ENCODE measurements at places on chromosomes 5 and 9.

- no peak for DNase-seq
These were observed 338.8 kb downstream of the ARL15 start for GRCh38 chr5:53971551-53971950.

GRCh38 chr5:122749886-122750285, 25.0 kb upstream of the SNX2 start:
- DNase-seq = no peak

GRCh38 chr9:37528652-37529471, 43.1 kb downstream of the POLR1E start:
- DNase-seq = no peak

DNA sequence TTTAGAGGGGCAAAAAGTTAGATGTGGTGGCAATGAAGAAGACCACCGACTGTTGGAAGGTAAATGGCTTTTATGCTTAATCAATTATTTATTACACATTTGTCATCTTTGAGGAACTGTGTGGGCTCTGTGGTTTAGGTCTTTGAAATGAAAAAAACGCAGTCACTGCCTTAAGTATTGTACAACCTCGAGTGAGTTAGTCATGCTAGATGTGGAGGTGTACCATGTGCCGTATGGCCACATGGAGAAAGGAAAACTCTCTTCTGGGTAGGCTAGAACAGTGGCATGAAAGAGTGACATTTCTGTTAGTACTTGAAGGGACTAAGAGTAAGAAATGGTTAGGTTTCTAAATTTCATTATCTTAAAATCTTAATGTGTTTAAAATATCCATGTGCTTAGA, 166.1 kb downstream of the HACD4 start:
- no peak for DNase-seq

GRCh38 chr9:18018661-18019060, 439.8 kb downstream of the SH3GL2 start:
- DNase-seq = no peak

DNA sequence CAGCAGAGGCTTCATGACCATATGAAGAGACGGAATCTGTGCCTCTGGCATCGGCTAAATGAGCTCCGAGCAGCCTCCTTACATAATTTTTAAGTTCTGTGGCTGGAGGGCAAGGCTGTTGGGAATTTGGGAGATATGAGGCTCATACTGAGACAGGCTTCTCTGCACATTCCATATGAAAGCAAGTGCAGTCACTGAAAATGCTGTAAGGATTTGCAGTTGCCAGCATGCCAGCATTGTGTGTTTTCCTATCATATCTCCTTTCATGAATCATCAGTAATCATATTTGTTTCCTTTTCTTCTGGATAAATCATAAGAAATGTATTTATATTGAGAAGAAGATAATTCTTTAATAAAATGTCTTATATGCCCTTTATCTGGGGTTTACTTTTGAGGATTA, 775.4 kb downstream of the SEMA5A start:
- no peak for DNase-seq

DNA sequence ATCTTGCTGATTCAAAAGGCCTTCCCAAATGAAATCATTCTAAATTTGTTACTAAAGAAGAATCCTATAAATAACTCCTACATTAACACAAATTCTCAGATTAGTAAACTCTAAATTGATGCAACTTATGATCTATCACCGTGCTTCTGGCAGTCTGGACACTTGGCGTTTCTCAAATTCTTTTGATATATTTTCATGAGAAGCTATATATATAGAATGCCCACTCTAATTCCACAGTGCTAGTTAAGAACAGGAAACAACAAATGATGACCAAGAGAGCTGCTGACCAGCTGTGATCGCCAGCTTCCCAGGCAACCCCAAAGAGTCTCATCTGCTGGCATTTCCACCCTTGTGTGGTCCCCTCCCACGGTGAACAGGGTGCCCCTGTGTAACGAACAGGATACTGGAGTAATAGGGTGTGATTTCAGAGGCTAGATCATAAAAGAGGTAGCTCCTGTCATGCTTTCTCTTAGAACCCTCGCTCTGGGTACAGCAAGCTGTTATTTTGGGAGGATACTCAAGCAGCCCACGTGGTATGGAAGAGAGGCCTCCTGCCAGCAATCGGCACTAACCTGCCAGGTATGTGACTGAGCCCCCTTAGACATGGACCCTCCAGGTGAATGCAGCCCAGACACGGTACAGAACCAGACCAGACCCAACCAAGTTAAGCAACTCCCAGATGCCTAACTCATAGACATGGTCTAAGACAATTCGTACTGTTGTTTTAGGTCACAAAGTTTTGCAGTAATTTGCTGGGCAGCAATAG, 64.7 kb downstream of the CDC14B start:
- no peak for DNase-seq

GRCh38 chr5:121726991-121727390, 124.7 kb upstream of the FTMT start:
- DNase-seq = no peak

DNA sequence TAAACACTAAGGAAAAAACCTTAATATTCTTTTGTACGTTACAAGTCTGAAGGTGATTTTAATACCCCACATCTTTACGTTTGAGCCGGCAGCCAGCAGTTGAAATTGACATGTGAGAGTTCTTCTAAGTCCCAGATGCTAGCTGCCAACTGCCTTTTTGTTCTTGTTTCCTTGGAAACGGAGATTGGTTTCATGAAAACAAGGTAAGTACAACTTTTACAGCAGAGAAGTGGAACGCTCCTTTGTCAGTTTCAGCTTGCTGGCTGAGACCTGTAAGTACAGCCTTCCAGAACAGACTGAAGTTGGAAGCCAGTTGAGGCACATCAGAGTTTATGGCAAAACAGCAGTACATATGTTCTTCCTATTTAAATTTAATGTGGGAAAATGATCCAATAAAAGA, 1018.4 kb upstream of the ARRDC3 start:
- no peak for DNase-seq

DNA sequence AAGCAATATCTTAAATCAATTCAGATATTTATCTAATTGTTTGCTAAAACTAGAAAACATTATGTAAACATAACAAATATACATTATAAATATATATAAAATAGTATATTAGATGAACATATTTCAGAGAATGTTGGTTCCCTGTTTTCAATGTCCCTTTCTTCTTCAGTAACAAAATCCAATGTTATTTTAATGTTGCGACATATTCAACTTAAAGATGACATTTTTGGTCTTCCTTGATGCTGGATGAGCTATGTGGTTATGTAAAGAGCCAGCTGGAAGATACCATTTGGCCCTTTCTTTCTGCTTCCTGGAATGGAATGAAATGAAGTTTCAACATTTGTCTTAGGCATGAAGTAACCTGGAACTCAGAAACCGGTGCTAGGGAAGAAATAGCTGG, 668.1 kb upstream of the CDH6 start:
- no peak for DNase-seq

GRCh38 chr5:14206028-14206725, 63.0 kb downstream of the TRIO start:
- no peak for DNase-seq

DNA sequence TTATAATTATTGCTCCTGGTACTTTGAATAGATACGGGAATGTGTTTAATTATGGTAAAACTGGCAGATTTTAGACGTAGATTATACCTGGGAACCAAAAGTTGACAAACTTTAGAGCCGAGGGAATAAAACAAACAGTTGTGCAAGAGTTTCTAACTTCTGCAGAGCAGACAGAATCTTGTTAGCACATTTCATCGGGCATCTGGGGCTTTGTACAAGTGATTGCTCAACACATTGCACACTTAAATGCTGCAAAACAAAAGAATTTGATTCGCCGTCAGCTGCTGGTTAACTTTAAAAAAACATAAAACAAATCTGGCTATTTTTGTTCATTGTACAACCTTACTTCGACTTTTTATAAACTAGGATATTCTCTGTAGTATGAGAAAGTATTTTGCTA, 398.1 kb downstream of the MAN2A1 start:
- no peak for DNase-seq

- no peak for DNase-seq
These were observed 25.3 kb upstream of the RASGEF1C start for GRCh38 chr5:180234271-180234670.

DNA sequence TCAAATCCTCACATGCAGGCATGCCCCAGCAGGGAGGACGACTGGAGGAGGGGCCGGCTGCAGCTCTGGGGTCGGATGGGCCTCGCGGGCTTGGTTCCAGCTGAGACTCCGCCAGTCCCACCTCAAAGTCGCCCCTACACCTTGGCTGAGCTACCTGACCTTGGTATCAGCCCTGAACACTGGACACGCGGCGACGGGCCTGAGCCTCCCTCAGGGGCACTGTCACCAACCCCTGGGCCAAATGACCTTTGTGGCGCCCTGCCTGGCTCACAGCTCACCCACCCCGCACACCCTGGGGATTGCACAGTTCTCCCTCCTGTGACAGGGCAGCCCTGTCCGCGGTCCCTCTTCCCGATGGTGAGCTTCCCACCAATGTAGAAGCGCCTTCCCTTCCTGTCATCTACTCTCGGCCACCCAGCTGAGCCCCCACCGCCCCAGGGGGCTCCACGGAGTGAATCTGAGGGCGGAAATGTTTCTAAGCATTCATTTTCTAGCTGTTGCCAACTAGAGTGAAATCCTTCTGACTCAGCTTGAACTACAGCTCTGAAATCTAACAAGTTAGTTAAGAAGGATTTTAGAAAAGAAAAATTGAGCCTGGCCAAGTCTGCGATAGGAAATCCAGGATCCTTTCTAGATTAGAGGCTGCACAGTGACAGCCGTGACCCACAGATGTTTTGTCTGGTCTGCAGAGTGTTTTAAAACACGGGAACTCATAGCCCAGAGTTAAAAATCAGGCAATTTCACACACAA, 138.9 kb upstream of the PHYKPL start:
- DNase-seq = no peak

- DNase-seq = no peak
These were observed 156.0 kb downstream of the DCP2 start for GRCh38 chr5:113132564-113132963.

GRCh38 chr5:29208024-29208423, 1985.5 kb upstream of the CDH6 start:
- DNase-seq = no peak

DNA sequence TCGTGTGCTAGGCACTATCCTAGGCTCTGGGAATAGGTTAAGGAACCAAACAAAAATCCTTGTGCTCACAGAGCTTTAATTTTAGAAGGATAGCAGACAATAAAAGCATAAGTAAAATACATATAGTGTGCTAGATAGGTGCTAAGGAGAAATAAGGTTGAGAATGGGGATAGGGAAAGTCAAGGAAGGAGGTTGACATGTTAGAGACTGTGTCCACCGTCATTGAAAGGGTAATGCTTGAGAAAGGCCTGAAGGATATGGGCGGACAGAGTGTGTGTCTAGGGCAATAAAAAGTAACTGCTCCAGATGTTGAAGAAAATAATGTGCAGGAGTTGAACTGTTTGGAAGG, 482 bp upstream of the TDRD7 start:
- DNase-seq = no peak

DNA sequence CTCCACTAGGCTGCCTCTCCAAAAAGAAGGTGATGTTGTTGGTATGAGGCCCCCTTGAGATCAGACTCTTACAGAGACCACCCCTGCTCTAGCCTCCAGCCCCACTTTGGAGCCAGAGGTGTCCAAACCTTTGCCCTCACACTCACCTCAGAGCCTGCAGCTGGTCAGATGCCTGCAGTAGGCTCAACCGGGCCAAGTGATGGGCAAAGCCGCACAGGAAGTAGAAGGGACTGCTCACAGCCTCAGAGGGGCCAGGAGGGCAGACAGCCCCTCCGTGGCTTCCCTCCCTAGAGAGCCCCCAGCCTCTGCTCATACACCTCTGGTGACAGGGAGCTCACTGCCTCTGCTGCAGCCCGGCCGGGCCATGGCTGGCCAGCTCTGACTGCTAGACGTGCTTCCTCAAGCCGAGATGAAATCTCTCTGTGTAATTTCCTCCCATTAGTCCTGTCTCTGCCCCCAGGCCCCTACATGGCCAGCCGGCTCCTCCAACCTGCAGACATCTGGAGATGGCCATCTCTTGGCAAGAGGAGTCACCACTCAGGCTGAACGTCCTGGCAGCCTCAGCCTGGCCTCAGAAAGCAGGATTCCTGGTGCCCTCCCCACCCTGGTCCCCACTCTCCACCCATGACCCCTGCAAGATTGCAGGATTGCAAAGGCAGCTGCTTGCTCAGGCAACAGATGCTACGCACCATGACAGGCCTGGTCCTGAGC, 7.3 kb upstream of the TCF7 start:
- DNase-seq = no peak

DNA sequence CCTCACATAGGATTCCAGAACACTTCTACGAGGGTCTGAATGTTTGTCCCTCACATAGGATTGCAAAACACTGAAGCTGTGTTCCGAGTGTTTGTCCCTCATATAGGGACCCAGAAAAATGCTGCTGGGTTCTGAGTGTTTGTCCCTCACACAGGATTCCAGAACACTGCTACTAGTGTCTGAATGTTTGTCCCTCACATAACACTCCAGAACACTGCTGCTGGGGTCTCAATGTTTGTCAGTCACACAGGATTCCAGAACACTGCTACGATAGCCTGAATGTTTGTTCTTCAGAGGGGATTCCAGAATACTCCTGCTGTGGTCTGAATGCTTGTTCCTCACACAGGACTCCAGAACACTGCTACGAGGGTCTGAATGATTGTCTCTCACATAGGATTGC, 218.7 kb downstream of the FOXD4L6 start:
- DNase-seq = no peak

- no peak for DNase-seq
These were observed 712.1 kb upstream of the MEF2C start for GRCh38 chr5:89595056-89595455.

DNA sequence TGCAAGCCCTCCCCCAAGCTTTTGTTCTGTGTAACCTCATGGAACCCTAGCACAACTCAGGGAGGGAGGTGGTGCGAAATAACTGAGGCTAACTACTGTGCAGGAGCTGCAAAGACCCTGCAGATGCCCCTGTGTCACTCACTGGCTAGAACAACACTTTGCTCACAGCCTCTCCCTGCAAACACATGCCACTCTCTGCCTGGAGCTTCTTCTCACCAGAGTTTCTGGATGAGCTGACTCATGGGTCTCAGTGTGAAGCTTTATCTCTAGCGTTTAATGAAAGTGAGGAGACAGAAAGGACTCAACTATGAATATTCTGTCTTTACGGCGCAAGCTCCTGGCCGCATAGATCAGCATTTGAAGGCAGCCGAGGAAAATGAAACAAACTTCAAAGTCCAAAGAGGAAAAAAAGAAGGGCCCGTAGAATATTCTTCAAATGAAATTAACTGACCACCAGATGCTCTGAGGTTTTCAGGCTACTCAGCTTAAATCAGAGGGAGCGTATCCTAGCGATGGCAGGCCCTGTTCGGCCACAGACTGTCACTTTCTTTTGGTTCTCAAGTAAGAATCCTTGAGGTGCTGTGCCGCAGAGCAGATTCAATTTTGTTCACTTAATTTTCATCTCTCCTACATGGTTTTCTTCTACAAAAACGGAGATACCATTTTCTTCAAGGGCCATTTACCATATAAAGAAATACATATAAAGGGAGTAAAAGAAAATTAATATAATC, 77.7 kb upstream of the TAS2R1 start:
- DNase-seq = no peak

GRCh38 chr5:856531-857425, 6.0 kb upstream of the ZDHHC11 start:
- no peak for DNase-seq

GRCh38 chr5:66322786-66323528, 178.9 kb downstream of the SREK1 start:
- no peak for DNase-seq

Measured in omental fat pad (tissue), 4 donors.